ENCODE measurements at places on chromosomes 11 and 22. TPM values are rescaled to one million over a fixed set of nuclear protein-coding genes. Genes with fewer than 3 reads are reported as not detected.

PATE2 gene
- total RNA-seq = not detected

NPAS4 gene
- total RNA-seq = 0.32 TPM

BATF2 gene
- total RNA-seq = 1.7 TPM

CCT8L2 gene
- not detected for total RNA-seq

IGSF9B gene
- 8.8 TPM for total RNA-seq
